ENCODE measurements at places on chromosomes 4 and X.

DNA sequence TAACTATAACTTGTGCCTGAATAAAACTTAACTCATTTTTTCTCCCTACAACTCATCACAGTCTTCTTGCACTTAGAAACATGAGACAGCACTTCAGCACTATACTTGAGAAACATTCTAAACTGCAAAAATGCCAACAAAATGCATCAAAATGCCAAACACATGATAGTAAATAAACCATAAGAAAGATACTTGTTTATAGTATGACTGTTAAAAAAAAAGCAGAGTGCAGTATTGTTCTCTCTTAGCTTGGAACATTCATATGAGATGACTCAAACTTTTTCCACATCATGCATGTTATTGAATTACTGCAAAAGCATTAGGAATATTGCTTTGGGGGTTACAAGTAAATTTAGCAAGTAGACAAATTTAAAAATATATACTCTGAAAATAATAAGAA lies 135.7 kb upstream of the ANXA10 start:
- no peak for DNase-seq

- no peak for DNase-seq
These were observed 303.1 kb downstream of the ARHGAP24 start for GRCh38 chr4:85777908-85778631.

GRCh38 chr4:133802359-133803140 lies 399.0 kb downstream of the PABPC4L start:
- peak; percentile 26 for DNase-seq

DNA sequence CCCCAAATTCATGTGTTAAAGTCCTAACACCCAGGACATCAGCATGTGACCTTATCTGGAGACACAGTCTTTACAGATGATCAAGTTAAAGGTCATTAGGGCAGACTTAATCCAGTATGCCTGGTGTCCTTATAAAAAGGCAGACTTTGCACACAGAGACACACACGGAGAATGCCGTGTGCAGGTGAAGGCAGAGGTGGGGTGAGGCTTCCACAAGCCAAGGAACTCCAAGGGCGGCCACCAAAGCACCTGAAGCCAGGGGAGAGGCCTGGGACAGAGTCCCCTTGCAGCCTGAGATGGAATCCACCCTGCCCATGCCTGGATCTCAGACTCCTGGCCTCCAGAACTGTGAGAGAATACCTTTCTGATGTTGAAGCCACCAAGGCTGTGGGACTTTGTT lies 26.1 kb upstream of the SORCS2 start:
- no peak for DNase-seq

DNA sequence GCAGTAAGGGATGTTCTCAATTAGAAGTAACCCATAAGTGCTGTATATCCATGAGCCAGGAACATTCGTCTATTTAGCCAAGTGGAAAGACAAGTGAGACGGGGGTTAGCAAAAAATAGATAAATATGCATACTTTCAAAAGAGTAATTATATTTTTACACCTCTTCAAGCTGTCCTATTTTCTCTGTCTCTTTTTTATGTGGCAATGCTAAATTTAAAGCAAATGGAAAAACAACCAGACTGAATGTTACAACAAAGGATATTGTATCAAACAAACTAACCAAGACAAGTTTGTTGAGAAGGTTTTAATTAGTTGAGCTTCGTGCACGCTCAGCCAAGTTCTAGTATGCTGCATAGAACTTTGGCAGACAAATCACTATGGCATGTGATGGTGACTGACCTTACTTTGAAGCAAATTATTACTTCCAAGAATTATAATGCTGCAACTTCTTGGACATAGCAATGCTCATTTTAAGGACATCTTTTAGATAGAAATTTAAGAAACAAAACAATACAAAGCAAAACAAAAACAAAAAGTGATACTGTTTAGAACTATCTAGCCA lies 61.4 kb upstream of the TMEM150C start:
- DNase-seq: no peak

DNA sequence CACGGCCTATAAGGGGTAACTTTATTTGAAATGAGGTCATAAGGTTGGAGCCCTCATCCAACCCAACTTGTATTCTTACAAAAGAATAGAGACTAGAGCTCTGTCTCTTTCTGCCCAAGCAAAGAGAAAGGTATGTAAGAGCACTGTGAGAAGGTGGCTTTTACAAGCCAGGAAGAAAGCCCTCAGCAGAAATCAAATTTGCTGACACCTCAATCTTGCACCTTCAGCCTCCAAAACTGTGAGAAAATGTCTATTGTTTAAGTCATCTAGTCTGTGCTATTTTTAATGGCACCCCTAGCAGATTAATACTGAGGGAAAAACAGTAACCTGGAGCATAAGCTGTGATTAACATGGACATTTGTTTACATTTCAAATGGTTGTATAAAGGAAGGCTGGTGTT lies 860.7 kb downstream of the PCDH7 start:
- DNase-seq: no peak

- DNase-seq: no peak
These were observed 146.7 kb upstream of the PSAPL1 start for GRCh38 chr4:7581477-7581876.

GRCh38 chr4:183411291-183411861 lies 33.1 kb upstream of the CDKN2AIP start:
- DNase-seq: no peak

DNA sequence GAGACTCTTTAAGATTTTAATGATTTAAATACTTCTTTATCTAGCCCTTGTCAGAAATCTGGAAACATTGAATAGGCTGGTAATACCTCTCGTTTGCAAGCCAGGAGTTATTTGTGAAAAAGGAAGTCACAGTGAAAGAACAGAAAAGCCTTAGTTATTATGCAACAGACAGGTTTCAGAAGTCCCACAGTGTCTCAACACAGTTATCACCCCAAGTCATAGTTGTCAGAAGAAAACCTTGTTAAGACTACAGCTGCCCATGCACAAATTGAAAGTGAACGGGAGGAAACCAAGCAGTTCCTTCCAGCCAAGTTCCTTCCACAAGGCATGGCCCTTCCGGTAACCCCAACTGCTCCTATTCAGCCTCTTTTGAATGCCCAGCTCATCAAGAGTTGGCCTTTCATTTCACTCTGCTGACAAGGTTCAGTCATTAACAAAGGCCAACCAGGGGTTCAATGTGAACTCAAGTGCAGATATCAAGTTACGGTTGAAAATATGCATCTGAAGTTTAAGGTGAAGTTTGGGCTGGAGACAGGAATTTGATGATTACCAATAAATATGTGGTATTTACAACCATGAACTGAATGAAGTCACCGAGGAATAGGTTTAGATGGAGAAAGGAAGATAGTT lies 15.6 kb downstream of the ALPK1 start:
- no peak for DNase-seq

- DNase-seq: peak; percentile 9
These were observed 541.4 kb downstream of the ADGRL3 start for GRCh38 chr4:61741327-61742096.

DNA sequence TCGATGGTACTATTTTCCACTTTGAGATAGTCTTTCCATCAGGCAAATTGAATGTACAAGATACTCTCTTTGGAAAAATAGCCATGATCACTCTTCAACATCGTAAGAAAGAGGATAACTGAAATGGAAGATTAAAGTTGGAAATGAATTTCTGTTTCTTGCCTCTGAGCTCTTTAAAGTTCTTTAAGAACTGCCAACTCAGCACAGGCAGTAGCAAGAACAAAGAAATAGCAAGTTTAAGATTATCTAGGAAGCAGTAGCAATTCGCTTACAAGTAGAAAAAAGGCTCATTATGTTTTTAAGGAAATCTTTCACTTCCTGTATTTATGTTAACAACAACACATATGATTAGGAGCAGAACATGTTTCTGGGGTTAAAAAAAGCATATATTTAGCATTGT lies 127.6 kb downstream of the CDS1 start:
- DNase-seq: no peak

DNA sequence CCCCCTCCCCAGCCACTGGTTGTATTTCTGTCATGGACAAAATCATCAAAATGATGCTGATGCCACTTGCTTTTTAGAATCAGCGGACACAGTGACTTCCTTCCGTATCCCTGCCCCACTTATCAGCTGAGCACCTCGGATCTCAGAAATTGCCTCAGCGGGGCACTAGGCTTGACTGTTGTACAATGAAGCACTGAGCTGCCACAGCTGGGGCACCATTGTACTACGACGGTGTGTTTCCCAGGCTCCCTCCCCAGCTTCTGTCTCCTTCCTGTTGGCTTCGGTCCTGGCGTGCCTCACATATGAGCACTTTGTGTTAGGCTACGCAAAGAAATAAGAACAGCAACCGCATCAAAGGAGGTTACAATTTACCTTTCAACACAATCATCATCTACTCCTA lies 82.4 kb downstream of the F11 start:
- DNase-seq: no peak

DNA sequence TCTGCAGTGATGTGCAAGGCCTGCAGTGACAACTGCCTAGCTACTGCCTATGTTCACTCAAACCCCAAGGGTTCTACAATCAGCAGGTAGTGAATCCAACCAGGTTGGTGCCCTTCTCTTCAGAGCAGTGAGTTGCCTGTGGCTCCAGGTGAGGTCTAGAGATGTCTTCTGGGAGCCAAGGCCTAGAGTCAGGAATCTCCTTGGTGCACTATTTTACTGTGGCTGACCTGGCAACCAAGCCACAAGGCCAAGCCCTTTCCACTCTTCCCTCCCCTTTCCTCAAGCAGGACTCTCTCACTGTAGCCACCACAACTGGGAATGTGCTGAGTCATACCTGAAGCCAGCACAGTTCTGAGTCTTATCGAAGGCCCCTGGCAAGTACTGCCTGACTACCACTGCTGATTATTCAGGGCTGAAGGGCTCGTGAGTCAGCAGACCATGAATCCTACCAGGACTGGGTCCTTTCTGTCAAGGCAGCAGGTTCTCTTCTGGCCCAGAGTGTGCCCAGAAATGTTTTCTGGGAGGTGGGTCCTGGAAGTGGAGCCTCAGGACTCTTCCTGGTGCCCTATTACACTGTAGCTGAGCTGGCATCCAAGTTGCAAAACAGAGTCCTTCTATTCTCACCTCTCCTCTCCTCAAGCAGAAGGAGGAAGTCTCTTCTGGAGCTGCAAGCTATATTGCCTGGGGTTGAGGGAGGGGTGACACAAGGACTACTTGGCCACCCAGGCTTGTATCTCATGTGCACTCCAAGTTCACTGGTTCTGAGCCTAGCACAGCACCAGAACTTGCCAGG lies 111.6 kb downstream of the BTC start:
- DNase-seq: peak; percentile 95

DNA sequence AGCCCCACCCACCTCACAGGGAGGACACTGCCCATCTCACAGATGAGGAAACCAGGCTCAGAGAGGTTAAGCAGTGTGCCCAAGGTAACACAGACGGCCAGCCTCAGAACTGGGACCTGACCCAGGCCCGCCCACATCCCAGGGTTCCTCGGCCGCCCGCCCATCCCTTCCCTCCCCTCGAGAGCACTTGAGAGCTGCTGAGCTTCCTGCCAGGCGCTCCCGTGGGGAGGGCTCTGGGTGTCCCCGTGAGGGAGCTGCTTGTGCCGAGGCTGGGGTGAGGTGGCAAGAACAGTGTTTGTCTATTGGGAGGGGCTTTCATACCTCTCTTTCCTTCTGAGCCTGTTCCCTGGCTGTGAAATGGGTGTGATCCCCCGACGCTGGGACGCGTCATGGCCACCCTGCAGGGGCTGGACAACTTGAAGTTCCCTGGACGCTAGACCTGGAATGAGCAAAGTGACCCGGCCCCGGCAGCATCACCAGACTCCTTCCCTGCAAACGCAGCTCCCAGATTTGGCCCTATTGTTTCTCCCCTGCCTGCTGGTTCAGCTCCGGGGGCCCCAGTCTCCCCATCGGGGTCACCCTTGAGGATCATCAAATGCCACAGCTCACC lies 204.9 kb downstream of the AFAP1 start:
- DNase-seq: no peak

DNA sequence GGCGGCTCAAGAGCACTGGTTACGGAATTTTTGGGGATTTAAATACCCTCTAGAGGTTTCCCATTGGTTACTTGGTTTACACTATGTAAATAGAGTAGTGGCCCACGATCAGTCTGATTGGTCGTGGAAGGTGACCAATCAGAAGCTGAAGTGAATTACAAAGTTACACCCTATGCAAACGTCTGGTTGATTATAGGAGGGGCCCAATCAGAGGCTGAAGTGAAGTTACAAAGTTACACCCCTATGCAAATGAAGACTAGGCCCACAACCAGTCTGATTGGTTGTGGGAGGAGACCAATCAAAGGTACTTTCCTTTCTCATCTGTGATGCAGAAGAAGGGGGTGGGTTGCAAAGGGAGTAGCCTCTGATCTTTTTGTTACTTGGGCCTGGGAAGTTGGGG lies 45.1 kb upstream of the HSD17B10 start:
- DNase-seq: no peak

DNA sequence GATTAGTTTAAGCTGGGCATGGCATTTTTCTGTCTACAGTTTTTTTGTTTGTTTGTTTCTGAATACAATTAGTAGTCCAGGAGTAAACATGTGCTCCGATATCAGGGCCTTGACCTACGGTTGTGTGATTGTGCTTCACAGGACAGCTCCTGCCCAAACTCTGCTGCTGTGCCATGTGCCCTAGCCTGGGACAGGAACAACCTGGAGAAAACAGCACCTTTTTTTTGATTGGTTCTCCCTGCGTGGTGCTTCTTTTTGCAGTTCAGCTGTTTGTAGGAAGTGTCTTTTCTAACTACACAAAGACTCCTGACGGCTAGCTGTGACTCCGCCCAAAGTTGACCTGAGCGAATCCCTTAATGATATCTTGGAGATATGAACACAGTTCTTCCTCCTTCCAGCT lies 158.8 kb downstream of the ATP10D start:
- no peak for DNase-seq

GRCh38 chr4:1361431-1361830 lies 14.4 kb downstream of the UVSSA start:
- DNase-seq: no peak
